ENCODE measurements at places on chromosomes 5 and 9.

DNA sequence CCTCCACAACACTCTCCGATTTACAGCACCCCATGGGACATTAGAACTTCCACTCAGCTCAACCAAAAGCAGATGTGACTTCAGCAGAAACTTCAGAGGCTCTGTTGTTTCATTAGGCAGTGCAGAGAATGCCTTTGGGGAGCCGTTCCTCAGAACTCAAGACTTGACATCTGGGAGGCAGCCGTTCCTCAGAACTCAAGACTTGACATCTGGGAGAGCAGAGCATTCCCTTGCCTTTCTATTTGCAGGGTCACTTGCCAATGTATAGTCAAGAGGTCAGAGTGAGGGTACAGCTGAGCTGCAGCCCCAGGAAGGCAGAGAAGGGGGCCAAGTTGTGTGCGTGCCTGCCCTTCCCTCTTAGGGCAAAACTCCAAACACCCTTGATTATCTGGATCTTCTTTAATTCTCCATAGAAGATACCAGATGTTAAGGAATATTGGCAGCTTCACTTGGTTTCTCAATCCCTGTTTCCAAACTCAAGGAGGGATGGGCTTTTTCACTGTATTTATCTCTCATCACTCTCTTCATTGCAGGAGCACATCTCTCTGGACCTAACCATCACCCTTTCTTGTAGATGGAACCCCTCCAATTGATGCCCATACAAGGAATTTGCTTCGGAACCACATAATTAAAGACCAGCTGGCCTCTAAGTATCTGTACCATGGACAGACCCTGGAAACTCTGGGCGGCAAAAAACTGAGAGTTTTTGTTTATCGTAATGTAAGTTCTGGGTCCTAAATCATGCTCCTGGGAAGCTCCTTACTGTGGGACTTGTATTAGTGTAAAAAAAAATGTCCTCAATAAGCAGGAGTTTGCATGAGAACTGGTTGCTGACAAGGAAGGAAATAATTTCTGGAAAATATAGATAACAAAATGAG, 25.6 kb downstream of the TGFBI start:
- DNase-seq, result no peak

- DNase-seq, result no peak
These were observed 72.2 kb downstream of the LHFPL2 start for GRCh38 chr5:78576376-78576775.

GRCh38 chr5:39455645-39456044, 30.9 kb upstream of the DAB2 start:
- no peak for DNase-seq

DNA sequence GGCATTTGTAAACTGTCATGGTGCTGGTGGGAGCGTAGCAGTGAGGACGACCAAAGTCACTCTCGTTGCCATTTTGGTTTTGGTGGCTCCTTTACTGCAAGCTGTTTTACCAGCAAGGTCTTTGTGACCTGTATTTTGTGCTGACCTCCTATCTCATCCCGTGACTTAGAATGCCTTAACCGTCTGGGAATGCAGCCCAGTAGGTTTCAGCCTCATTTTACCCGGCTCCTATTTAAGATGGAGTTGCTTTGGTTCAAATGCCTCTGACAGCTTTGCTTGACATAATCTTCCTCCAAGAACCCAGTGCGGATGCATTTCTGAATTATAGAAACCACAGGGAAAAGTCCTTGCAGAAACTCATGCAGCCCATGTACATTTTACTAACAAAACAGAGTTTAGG, 3.9 kb upstream of the RASGRF2 start:
- no peak for DNase-seq

DNA sequence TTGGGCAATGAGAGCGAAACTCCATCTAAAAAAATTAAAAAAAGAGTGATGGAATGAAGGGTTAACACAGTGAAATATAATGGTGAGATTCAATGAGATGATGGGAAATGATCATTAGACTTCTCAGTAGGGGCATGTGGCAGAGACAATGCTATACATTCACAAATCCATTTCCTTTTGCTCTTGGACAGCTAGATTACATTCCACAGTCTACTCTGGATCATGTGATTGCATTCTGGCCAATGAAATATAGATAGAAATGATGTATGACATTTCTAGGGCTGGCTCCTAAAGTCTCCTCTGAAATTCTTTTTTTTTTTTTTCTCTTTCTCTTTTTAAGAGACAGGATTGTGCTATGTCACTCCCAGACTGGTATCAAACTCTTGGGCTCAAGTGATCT, 3.8 kb upstream of the GALT start:
- no peak for DNase-seq

DNA sequence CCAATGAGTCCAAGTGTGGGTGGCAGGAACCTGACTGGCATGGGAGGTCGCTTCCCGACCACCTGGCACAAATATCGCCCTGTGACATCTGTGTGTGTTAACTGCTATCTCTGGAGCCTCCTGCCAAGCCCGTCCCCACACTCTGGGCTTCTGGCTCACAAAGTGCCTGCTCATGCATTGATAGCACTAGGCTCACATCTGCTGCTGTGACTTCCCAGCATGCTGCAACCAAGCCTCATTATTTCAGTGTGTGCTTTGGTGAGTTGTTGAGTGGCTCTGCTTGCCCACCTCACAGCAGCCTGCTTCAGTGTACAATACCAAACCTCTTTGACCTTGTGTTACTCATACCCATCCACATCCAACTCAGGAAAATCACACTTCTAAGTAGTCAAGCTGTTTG, 139.8 kb downstream of the APBA1 start:
- no peak for DNase-seq

DNA sequence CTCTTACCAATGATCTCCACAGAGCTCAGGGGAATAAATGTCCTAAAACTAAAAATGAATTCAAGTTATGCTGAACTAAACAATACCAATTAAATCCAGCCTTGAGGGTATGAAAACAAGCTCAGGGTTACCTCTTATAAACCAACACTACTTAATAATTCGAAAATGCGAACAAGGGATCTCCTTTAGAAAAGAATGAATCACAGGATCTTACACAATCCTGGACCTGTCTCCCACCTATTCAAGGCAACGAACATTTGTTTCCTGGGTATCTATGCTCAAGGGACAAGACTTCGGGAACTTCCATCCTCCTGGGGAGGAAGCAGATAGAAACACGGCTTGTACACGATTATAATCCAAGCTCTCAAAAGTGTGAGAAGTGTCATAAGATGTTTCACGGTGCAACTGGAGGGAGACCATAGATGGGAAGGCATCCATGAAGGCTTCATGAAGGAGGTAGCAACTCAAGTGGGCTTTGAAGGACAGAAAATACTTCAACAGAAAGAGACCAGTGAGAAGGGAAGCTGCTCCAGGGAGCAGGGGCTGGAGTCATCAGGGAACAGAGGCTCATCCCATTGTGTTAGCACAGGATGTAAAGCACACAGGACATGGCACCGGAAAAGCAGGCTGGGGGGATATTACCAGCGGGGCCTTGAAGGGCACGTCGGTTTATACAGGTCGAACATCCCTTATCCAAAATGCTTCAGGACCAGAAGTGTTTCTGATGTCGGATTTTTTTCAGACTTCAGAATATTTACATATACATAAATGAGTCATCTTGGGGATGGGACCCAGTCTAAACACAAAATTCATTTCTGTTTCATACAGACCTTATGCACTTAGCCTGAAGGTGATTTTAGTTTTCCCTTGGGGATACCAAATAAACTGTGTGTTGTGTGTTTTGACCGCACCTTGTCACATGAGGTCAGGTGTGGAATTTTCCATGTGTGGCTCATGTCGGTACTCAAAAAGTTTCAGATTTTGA, 87.4 kb downstream of the TLE1 start:
- no peak for DNase-seq

DNA sequence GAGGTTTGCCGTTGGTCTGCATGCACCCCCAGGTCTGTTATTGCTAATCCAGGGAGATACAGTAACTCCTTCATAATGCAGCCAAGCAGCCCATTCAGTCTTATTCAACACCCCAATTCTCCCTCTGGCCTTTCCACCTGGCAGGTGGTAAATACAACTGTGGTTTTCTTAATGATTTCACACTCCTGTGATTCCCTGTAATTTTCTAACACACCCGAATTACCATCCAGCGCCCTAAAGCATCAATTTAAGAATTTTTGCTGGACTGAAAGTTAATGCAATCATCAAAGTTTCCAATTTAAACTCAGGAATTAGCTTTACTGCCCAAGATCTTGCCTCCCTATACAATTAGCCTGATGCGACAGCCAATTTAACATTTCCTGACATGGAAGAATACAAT, 62.5 kb downstream of the GNAQ start:
- DNase-seq, result no peak

- no peak for DNase-seq
These were observed 303.6 kb upstream of the ZNF608 start for GRCh38 chr5:125049721-125050702.
